ENCODE measurements at places on chromosomes 1 and 21.
A peak's percentile ranks its signal among the peaks of the same experiment; 100 is the strongest.

- peak; percentile 45 for DNase-seq
Observed at GRCh38 chr1:210446479-210446878, 117.8 kb downstream of the HHAT start.

DNA sequence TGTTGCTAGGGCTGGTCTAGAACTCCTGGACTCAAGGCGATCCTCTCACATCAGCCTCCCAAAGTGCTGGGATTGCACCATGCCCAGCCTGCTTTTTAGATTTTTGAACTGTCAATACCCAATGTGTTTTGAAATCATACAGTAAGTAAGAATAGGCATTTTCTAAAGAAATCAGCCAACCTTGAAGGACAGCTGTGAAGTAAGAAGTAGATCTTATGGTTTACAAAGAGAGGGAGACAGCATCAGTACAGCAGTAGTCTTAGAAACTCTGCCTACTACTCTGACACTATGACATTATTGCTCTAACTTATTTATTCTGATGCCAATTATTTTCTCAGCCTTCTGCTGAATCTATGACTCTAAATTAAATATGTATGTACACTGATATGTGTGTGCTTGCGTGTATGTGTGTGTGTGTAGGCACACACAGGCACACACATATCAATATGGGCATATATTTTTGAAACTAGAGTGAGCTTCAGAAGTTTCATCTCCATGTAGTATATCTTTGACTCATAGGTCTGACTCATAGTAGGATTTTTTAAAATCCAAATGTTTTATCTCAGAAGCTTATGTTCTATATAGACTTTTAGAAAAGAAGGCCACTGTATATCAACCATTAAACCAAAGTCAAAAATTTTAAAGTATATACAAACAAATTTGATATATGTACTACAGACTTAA lies 140.4 kb downstream of the COL24A1 start:
- no peak for DNase-seq

DNA sequence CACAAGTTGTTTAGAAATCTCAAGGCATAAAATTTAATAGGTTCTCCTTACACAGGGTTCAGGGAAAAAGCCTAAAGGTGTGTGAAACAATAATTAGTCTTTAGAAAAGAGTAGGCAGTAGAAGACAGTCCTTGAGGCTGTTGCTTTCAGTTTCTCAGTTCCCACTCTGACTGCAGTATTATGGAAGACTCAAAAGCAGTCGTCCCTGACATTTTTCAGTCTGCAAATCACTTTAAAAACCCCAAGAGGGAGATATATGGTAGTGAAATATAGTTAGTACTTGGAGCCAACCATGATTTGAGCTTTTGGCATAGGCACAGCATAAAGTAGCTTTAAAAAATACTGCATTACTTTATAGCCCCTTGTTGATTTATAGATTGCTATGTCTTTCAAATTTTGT lies 299.7 kb downstream of the OLFM3 start:
- DNase-seq = no peak

DNA sequence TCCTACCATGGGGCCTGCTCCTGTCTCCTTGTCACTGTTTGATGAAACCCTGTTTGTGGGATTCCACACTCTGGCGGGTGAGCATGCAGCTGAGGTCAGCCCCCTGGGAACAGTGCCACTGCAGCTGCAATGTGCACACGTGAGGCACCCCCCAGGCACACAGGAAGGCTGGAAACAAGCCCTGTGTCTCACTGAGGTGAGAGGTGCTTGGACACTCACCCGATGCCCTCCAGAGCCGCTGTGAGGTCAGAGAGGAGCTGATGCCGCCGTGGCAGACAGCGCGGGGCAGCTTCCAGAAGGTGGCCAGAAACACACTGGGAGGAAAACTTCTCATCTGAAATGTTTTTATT lies 49.7 kb downstream of the SLX9 start:
- DNase-seq = no peak

DNA sequence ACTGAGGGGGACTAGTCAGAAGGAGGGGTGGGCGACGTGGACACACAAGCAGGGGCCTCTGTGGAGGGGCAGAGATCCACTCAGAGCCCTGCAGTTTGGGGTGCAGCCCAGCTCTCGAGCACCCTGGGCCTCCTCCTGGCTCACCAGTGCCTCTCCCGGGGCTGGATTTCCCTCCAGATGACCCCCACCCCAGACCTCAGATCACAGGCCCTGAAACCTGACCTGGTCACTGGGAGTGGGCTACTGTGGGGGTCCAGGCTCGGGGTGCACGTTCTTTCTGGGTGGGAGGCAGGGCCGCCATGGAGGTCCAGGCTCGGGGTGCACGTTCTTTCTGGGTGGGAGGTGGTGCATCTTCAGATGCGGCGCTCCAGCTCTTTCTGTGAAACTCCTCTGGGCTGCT lies 10.3 kb upstream of the LHX4 start:
- no peak for DNase-seq

DNA sequence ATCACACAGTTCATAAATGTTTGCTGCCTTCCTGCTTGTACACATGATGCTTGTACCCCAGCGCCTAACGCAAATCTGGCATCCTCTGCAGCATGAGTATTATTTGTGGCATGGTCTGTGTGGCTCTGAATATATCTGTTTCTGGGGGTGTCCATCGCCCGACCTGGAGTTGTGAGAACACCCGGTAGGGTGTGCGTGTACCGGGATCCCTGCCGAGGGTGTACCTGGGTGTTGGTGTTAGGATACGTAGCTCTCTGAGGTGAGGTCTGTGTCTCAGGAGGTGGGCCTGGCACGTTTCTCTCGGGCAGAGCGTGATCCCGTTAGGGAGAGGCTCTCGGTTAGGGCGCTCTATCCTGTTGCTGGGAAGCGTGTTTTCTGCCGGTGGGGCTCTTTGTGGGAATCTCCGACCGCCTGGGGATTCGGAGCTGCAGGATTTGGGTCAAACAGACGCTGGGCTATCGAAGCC lies 10.4 kb upstream of the CDC20 start:
- DNase-seq = no peak

DNA sequence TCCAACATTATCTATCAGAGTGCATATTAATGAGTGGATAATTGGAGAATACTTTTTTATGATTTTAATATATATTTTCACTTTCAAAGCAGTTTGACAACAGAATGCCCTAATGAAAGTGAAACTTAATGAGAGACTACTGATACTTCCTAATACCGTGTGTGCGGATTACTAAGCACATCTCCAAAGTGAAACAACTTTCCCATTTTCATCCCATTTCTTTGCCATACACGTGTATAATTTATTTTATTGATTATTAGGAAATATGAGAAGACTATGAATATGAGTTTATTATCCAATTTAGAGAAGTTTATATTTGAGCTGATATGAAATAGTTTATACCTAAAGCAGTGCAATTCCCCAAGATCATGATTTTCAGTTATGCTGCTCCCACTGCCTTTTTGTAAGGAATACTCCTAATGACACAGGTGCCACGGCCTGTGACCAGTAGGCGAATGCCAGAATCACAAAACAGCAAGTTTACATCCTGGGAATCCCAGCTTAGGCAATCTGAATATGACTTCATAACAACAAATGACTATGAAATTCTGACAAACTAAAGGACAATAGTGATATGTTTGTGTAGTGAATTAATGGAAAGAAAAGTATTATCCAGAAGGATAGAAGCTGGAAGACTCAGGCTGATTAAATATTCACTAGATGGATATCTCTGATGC lies 202.9 kb downstream of the NCAM2 start:
- no peak for DNase-seq

GRCh38 chr1:7459914-7460313 lies 311.2 kb upstream of the VAMP3 start:
- DNase-seq = no peak

GRCh38 chr1:41222496-41222895 lies 19.6 kb downstream of the SCMH1 start:
- DNase-seq = no peak

DNA sequence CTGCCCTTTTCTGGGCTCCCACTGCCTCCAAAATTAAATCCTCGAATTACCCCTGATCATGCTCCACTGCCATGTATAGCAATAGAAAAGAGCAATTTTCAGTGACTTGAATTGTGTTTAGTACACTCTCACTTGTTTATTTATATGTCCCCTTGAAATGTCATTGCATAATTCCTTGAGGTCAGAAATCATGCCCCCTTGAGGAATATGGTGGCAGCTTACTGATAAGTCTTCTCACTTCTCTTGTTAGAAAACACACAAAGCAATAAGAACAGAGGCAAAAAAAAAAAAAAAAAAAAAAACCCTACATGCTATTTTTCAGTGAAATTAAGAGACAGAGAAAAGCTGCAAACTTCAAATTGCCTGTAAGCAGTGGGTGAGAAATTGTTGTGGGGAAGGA lies 37.5 kb downstream of the GPR88 start:
- DNase-seq = no peak

DNA sequence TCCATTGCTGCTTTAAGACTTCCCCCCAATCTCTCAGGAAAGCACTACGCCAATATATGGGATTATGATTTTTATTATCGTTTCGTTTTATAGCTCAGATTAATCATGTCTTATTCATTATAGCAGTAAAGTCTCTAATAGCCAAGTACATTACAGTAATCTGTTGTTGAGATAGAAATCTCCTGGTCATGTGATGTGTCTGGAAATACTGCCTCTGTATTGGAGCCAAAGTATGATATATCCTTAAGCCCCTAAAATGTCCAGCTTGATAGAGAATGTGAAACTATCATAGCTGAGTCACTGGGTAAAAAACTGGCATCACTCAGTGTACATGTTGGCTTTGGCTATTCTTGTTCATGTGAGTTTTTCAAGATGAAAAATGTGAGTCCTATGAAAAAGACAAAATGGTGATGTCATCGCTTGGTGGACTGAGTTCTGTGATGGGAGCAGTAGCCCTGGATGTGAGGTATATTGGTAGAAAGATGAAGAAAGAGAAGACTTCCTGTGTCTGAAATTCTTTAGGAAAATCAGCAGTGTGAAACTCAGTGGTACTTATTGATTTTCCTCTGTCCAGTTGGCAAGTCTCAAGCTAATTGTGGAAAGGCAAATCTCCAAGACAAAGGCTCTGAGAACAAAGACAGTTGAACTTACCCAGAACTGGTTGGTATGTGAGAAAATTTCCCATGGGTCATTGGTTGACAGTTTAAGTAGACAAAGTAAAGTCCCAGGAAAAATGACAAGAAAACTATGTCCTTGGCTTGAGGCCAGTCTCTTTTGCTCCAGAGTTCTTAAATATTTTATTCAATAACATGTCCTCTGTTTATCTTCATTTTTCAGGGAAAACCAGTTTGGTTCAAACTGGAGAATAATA lies 76.2 kb downstream of the BRINP2 start:
- DNase-seq = no peak

- DNase-seq = no peak
Observed at GRCh38 chr1:39800471-39800835, 11.8 kb upstream of the BMP8B start.

DNA sequence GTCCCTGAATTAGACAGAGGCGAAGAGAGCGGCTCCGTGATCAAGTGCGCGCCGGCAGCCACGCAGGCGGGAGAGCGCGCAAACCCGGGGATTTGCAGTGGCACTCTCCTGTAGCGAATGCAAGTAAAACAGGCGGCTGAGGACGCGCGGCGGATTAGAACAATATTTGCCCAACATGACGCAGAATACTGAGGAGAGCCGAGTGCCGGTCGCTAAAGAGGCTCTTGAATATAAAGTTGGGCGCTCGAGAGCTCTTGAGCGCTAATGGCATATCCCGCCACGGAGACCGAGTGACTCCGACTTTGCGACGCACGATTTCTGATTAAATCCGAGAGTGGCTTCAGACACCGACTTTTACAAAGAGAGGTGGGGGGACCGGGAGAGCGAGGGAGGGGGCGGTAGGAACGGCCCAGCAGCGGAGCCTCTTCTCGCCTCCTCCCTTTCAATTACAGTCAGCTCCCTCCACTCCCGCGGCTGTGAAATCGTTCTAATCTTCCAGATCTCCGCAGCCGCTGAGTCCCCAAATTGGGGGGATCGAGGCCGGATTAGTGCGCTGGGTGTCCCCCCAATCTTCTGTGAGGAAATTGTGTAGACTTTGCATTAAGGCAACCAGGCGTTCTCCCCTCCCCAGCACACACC lies 2.3 kb downstream of the PAX7 start:
- no peak for DNase-seq

- no peak for DNase-seq
Observed at GRCh38 chr1:4796161-4797015, 142.0 kb downstream of the AJAP1 start.

Data from effector memory CD8-positive, alpha-beta T cell (primary cell).